ENCODE measurements at places on chromosomes 5 and 9.

DNA sequence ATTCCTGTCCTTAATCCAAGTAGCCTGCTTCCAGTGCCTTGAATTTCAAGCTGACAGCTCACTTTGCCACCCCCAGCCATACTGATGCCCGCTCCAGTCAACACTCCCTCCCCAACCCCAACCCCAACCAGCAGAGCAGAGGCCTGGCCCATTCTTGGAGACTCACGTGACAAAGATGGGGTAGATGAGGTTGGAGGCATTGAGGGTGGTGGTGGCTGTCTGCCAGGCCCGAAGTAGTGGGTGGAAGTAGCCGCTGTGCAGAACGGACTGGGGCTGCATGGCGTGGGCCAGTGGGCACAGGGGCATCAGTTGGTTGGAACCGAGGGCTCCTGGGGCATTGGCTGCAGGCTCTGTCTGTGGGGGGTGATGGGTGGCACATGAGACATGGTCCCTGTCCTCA, 7.8 kb downstream of the ALAD start:
- no peak for DNase-seq

DNA sequence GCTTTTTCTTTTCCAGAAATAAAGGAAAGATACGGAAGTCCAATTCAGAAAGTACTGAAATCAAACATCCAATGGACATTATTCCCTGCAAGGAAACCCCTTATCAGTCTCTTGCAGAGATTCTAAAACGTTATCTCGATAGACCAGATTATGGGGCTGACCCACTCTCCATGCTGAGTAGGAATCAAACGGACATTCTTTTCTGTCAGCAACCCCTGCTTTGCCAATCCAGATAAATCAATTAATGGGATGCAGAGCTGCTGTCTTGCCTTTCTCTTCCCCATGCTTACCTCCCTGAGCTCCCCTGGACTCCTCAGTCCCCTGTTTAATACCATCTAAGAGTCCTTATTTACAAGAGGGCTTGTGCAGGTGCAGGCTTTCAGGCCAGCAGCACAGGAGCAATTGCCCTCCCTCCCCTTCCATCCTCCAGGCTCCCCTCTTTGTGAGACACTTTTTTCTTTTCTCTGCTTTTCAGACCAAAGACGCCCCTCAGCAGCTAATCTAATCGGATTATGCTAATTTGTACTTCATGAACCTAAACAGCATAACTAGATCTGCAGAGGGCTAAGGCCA, 14.2 kb downstream of the TAL2 start:
- no peak for DNase-seq

DNA sequence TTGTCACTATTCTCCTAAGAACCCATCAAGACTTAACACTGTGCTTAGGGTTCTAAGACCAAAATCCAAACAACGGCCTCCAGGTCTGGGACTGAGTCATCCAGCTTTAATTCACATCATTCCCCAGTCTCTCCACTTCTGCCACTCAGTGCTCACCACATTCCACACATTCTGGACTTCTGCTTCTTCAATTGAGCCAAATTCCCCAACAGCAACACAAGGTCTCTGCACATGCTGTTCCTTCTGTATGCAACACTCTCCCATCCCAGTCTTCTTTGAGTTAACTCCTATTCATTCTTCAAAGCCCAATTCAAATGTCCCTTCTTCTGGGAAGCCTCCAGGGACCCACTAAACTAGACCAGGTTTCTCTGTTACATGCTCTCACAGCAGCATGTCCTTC, 97.8 kb downstream of the GPR21 start:
- DNase-seq = peak; percentile 44

- DNase-seq = no peak
Observed at GRCh38 chr9:89304020-89304833, 6.8 kb upstream of the CKS2 start.

DNA sequence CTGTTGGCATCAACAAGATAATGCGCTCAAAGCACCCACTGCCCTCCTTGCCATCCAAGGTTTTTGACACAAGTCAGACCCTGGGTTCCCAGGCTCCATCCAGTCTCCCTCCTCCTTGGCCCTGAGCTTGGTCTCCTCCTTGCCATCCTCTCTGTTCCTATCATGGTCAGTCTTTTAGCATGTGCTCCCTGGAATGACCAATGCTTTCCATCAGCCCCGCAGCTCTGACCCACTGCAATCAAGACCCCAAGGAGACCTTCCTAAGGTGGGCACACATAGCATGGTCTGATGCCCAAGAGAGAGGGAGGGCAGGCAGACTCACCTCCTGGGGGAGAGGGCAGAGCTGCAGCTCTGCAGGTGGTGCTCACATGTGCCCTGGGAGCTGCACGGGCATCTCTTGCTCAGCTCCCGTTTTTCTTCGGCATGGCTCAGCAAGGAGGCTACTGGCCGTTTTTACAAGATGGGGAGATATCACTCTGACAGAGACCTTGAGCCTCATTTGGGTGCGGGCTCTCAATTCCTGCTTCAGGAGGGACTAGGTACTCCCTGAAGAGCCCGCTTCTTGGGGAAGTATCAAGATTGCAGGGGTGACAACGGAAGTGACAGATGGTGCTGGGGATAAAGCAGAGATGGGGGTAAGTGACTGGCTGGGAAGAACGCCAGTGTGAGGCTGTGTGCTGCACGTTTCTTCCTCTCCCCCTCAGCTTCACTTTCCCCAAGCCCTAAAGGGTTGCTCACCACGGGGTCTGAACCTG, 3.3 kb downstream of the SEPTIN8 start:
- no peak for DNase-seq

- DNase-seq = no peak
Observed at GRCh38 chr9:86946201-86947145, 833 bp downstream of the GAS1 start.

GRCh38 chr9:89466451-89467277, 31.2 kb downstream of the SEMA4D start:
- peak; percentile 99 for DNase-seq

- DNase-seq = no peak
Observed at GRCh38 chr5:54988817-54989216, 3.4 kb upstream of the ESM1 start.

- no peak for DNase-seq
Observed at GRCh38 chr5:82766206-82766605, 311.0 kb downstream of the TMEM167A start.

DNA sequence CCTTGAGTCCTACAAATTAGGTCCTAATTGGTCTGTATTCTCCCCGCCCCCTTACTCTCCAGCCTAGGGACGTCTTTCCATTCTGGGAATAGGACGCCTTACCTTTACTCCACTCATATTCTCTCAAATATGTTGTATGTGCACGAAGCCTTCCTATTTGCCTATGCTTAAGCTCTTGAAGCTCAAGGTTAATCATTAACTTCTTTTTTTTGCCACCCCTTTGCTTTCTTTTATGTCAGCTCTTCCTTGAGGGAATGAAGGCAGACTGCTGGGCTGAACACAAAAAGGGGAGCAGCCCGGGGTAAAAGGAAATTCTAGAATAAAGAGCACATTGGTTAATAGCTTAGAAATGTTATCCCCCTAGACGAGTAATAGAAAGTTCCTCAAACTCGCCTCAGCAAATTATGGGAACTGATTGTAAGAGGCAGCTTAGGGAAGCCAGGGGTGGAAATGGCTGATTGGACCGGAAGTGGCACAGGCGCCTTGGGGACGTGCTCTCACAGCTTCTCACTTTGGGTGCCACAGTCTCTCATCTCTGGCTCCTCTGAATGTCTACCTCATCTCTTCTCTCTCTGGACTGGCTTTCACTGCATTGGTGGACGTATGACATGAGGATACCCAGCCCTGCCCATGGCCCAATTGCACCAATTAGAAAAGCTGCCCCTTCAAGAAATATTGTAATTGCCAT, 122.3 kb upstream of the IL12B start:
- no peak for DNase-seq

GRCh38 chr5:29162297-29162696, 2031.2 kb upstream of the CDH6 start:
- no peak for DNase-seq

GRCh38 chr5:142023836-142024235, 11.0 kb upstream of the GNPDA1 start:
- DNase-seq = no peak

GRCh38 chr5:167284222-167284890, 1007.1 kb upstream of the WWC1 start:
- DNase-seq = no peak

DNA sequence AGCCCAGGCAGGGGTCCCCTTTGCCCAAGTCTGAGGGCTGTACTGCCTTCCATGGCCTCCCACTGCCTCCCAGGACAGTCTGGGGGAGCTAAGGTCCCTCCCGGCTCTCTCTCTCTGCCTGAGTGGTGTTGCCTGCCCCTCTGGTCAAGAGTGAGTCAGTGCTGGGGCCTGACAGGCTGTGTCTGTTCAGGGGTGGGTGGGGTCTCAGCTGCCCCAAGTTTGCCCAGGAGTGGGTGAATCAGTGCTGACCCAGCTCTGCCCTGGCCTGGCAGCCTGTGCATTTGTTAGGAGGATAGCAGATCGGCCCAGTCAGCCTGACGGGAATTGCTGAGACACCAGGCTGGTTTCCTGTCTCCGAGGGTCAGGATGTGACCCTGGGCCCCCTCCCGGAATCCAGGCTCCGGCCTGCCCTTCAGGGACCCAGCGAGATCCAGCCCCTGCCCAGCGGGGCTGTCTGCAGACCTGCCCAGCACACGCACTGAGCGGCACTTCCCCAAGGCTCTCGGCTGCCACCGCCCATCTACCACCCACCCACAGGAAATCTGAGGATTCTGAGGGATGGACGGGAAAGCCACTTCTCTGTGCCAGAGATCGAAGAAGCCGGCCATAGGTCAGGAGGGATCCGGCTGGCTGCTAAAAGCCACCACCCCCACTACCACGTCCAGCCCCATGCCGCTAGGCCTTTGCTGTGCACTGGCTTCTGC, 15.9 kb downstream of the ENG start:
- peak; percentile 32 for DNase-seq

GRCh38 chr5:175728885-175729828, 71.3 kb downstream of the HRH2 start:
- DNase-seq = no peak

DNA sequence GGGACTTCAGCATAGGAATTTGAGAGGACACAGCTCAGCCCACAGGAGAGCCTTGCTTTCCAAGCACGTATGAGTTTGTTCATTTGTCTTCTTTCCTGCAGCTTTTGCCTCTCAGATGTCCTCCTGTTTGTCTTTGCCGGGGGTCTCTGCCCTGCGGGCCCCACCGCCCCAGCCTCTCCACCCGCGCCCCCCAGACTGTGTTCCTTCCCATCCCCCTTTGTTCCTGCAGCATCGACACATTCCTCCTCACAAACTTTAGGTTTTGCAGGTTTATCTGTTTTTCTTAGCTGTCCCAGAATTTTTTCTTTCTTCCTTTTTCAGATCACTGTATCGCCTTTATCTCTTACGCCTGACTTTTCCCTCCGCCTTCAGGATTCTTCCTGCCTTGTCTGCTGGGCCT, 18.9 kb downstream of the UBE2QL1 start:
- no peak for DNase-seq

DNA sequence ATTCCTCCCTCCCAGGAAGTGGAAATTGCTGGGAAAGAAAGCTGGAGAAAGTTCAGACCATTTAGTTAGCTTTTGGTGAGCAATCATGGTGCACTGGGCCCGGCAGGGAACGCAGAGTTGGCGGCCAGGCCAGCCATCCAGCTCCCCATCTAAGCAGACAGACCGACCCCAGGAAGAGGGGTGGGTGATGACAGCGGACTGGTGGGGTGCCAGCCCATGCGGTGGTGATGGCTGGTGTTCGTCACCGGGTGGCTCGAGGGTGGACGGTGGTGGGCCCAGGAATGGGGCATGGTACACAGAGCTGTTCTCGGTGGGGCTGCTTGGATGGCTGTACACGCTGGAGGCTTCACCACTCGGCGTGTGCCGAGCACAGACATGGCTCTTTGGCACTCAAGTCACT, 85.6 kb upstream of the ARAP3 start:
- no peak for DNase-seq

DNA sequence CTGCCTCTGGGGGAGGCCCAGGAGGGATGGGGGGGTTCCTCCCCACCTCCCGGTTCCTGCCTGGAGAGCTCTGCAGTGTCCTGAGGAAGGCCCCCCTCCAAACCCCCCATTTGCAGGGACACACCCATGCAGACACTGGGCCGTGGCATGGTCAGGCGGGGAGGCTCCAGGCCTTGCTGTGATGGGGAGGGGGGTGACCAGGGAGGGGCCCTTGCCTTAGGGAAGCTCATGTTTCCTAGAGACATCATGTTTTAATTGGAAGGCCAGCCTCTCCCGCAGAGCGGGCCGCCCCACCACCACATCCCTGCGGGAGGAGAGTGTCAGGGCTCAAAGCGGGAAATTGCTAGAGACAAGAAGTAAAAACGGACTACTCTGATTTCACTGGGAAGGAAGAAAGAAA, 12.0 kb downstream of the PRRX2 start:
- DNase-seq = no peak

- no peak for DNase-seq
Observed at GRCh38 chr9:133064241-133065069, 2.7 kb downstream of the CEL start.

DNA sequence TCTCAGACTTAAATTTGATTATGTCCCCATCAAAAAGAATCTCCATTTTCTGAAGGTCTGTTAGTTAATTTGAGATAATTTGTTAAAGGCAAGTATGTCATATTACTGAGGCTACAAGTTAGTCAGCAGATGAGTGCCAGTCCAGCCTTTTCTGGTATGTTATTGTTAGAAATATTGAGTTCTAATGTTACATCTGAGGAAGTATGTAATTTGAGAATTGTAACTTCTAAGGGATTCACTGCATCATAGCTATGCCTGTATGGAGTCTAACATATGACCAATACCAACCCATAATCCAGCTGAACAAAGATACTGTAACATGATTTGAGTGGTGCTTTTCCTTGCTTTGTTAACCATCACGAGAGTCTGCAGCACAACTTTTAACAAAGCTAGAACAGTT, 13.9 kb downstream of the SLC23A1 start:
- no peak for DNase-seq

- no peak for DNase-seq
Observed at GRCh38 chr9:4435197-4435596, 55.1 kb upstream of the SLC1A1 start.

- no peak for DNase-seq
Observed at GRCh38 chr9:91364702-91365101, 3.0 kb upstream of the AUH start.

GRCh38 chr5:36393656-36394428, 92.1 kb upstream of the RANBP3L start:
- no peak for DNase-seq

DNA sequence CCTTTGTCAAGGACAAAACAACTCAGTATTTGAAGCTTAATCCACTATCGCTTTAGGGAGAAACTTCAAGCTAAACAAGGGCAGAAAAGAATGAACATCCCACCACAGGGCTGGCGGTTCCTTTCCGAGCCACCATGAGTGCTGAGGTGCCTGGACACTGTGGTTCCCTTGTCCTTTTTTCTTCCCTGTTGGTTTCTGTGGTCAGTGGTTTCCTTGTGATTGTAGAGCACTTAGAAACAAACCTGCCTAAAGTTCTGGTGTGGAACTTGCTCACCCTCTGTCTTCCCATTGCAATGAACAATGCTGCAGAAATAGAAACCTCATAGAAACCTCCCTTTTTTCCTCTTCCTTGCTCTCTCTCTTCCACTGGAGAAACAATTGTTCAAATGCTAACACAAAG, 79.3 kb upstream of the TBC1D2 start:
- DNase-seq = no peak

GRCh38 chr5:5135957-5136676, 4.0 kb upstream of the ADAMTS16 start:
- DNase-seq = no peak
